Stimulated activated memory B cell treated with anti-CD40 and anti-IgM and Interleukin-4, amounts not matched to agents 10 μg/mL and 1 μg/mL and 100 μg/mL, for 72 hours (primary cell): ENCODE measurements at places on chromosomes 11 and 22.

DNA sequence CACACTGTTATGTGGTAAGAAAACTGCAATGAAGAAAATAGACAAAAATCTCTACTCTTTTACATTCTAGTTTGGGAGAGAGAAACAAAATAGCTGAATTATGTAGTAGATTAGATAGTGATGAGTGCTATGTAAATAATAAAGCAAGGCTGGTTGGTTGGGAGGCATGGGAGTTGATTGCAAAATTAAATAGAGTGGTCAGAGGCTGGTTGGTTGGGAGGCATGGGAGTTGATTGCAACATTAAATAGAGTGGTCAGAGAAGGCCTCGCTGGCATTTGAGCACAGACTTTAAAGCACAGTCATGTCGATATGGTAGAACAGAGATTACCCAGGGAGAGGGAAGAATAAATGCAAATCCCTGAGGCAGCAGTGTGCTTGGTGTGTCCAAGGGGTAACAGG is 22.4 kb downstream of the SIK2 start:
- ATAC-seq: no peak

- ATAC-seq: no peak
Observed at GRCh38 chr22:31752096-31752847, 1.5 kb upstream of the DEPDC5 start.

DNA sequence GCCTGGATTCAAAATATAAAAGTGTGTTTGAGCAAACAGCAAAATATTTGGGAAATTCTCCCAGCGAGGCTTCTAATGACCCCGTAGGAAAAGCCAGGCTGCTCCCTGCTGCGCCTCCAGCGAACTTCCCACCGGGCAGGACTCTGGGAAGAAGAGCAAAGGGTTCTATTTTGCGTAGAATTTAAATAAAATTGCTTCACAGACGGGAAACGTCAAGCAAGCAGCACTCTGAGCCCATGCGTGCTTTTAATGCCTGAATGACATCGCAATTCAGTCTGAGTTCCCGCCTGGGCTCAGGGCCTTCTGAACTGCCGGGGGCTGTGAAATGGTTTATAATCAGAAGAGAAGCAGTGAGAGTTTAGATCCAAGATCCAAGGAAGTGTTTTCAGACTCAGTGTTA is 775.1 kb downstream of the BRD1 start:
- no peak for ATAC-seq

DNA sequence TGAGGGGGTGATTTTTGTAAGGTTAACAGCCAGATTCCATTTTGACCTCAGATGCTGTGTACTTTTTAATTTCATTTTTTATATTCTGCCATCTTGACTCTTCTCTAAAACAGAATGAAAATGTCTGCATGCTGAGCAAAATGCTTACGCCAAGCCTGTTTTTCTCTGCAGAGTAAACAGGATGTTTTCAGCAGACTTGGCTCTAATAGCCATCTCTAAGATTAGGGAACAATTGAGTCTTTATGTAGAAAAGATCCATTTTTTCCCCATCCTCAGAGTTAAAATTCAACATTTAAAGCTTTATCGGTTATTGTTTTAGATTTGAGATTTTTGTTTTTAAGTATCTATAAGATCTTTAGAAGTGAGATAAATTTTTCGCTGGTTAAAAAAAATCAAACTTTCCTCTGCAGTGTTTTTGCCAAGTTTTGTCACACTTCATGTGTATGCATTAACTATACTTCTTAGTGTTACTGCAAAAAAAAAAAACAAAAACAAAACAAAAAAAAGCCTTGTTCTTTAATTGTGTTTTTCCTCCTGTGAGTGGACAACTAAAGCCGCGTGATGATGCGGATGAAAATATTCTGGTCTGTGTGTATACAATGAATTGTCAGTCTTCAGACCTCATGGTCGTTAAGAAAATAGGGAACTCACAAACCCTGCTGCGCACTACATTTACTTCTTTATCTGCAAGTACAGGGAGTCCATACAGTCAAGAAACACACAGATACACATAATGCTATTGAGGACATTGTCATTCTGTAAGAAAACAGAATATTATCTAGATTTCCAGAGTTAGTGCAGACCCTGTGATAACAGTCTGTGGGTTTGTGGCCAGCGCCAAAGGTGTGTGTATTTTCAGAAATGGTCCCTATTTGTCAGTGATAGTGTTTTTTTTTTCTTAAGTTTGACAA is 17.5 kb upstream of the ADSL start:
- no peak for ATAC-seq

DNA sequence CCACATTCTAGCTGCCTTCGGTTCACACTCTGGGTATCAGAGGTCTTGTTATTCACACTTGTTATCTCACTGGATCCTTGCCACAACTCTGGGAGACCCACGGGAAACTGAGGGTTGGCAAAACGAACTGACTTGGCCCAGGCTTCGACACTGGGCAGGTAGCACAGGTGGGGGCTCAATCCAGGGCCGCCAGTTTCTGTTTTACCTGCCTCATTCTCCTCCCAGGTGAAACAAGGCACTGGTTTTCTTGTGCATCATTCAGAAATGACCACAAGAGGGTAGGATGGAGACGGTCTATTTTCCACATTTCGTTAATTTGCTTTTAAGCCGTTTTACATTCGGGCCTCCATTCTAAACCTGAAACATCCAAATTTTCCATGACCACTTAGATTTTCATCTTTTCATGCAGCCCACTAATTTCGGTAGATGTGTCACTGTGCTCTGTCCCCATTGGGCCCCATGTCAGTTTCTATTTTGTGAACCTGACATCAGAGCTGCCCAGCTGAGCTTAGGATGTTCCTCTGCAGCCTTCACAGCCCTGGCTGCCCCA is 108.1 kb downstream of the KIAA1671 start:
- ATAC-seq: peak; percentile 44

- no peak for ATAC-seq
Observed at GRCh38 chr11:12238420-12238819, 128.0 kb downstream of the MICAL2 start.

DNA sequence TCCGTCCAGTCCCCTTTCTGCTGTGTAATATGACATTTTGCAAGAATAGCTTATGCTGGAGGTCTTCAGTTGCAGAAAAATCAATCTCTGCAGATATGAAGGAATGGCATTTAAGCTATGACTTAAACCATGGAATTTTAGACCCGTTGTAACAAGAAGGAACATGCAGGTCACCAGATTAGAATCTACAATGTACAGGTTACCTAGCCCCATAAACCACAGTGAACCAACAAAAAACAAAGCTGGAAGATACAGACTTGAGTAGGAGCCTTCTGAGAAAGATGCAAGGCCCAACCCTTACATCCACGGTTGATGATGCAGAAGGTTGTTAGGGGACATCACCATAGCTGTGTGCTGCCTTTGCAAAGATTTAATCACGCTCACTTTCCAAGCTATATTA is 132.5 kb downstream of the WT1 start:
- ATAC-seq: no peak

DNA sequence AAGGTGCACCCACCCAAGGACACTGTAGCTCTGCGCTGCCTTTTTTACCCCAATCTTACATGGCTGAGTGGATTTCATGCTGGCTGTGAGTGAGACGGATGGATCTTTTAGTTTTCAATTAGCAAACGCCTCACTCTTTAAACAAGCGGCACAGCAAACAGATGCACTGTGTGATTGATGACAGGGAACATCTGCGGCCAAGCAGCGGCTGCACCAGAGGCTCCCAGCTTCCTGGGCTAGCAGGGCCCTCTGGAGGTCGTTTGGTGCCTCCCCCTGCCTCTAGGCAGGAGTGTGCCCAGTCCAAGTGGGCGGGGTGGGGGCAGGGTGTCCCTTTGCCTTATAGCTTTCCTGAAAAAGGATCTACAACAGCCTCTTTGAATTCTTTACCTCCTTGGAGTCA is 2.1 kb upstream of the DRD2 start:
- no peak for ATAC-seq

DNA sequence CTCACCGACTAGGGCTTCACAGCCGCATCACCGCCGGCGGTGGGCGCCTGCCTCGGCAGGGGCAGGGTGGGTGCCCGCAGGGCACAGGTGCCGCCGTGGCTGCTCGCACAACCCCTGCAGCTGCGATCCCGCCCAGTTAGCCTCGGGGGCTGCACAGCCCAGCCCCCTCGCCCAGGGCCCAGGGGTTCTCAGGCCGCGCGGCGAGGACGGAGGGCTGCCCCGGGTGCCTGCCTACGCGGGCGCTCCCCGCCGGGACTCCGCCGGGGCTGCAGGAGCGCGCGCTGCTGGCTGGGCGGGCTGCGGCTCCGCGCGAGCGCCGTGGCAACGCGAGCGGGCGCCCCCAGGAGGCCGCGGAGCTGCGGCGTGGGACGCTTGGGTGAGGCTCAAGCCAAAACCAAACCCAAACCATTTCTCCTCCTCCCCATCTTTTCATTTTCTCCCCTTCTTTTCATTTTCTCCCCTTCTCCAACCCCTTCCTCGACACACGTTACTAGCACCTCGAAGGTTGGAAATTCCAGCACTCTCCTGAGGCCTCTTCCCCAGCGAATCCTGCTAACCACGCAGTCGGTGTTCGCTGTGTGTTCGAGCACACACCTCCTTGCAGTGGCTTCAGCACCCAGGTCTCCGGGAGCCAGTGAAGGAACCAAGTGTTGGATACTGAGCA is at the start of gene MICAL3:
Gene MICAL3, minus strand, starts transcription at position 286 of the 664 bp plus-strand sequence. CDS start 117,749 bp downstream, outside the sequence.
- ATAC-seq: peak; percentile 97

- no peak for ATAC-seq
Observed at GRCh38 chr11:43537833-43538615, 142.5 kb upstream of the HSD17B12 start.

- ATAC-seq: no peak
Observed at GRCh38 chr11:11960687-11961086, 47.7 kb downstream of the DKK3 start.

- ATAC-seq: no peak
Observed at GRCh38 chr11:111310723-111311122, 12.4 kb downstream of the POU2AF3 start.

DNA sequence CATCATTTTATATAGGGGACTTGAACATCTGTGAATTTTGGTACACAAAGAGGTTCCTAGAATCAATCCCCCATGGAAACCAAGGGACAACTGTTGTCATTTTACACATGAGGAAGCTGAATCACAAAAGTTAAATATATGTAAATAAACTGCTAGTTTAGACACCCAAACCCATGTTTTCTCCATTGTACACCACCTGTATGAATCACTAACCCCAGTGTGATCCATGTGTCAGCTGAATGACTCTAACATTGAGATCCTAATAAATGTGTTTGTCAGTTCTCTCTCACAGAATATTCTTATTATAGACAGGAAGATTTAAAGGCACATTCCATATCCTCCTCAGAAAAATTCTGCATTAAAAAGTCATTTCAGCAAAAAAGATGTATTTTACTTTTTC is 83.3 kb downstream of the ATG16L2 start:
- ATAC-seq: no peak

- ATAC-seq: no peak
Observed at GRCh38 chr11:115272925-115273324, 231.3 kb downstream of the CADM1 start.

DNA sequence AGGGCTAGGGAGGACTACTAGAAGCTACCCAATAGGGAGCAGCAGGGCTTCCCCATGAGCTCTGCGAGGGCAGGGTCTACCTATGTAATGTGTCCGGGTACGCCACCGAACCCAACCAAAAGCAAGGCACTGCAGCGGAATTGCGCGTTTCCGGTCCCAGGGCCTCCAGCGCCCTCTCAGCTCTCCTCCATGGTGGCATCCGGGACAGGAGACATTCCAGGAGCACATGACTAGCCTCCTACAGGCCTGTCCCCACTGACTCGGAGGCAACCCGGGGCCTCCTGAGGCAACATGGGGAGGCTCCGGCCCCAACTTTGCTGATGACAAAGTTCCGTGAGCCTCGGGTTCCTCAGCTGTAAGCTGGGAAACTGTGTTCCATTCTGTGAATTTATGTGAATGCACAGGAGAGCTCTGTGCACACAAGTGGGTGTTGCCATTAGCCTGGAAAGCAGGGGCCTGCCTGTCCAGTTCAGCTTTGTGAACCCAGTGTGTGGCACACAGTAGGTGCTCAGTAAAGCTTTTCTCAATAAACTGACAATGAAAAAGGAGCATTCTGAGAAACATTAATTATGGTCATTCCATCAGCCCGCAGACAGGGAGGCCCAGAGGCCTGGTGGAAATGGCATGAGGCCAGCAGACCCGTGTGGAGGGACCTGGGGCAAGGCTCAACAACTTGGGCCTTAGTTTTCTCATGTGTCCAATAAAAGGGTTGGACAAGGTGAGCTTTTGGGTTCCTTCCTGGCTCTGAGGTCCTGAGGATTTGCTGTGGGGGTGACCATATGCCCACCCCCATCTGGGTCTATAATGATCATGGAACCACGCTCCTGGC is 50.3 kb downstream of the CHRDL2 start:
- no peak for ATAC-seq

DNA sequence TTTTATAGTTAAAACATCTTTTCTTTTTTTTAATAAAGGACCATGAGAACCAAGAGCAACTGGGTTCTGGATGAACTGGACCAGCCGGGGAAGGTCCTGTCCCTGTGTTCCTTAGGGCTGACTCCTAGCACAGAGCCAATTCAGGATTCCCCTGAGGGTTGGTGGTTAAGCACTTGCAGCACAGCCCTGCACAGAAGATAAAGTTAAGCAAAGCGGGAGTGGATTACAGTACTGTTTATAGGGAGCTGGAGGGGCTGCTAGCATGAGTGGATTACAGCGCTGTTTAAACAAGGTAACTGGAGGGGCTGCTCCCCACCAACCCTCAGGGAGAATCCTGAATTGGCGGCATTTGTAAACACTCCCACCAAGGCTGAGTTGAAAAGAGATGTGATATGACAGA is 90.6 kb downstream of the CELSR1 start:
- no peak for ATAC-seq

DNA sequence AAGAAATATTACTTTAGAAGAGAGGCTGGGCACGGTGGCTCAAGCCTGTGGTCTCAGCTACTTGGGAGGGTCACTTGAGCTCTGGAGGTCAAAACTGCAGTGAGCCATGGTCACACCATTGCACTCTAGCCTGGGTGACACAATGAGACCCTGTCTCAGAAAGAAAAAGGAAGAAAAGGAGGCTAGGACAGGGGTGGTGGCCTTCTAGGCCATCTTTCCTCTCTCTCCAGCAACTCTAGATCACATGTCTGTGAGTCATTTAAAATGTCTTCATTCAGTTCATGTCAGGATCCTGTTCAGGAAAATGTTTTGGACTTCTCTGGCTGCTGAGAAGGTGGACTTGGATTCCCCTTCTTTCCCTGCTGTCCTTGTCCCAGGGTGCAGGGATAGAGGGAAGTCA is 53.3 kb downstream of the PPFIA1 start:
- peak; percentile 45 for ATAC-seq

GRCh38 chr11:7272373-7272772 is 20.7 kb downstream of the SYT9 start:
- ATAC-seq: no peak

DNA sequence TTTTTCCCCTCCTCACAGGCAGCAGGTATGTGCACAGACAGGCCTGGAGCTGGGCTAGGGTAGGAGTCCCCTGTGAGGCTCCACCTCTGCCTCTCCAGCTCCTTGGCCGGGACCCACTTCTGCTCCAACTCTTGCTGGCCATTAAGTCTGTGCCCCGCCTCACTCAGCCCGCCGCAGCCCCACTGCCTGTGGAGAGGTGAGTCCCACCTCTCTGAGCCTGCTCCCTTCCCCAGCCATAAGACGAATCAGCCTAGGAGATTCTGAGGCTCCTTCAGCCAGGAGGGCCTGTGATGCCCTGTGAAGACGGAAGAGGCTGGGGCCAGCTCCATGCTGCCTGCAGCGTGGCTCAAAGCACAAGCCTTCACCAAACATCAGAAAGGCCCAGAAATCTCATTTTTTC is 23.0 kb downstream of the TSKU start:
- ATAC-seq: no peak
